ENCODE measurements at places on chromosomes 13 and 19. TPM values are rescaled to one million over a fixed set of nuclear protein-coding genes. Genes with fewer than 3 reads are reported as not detected.

DNA sequence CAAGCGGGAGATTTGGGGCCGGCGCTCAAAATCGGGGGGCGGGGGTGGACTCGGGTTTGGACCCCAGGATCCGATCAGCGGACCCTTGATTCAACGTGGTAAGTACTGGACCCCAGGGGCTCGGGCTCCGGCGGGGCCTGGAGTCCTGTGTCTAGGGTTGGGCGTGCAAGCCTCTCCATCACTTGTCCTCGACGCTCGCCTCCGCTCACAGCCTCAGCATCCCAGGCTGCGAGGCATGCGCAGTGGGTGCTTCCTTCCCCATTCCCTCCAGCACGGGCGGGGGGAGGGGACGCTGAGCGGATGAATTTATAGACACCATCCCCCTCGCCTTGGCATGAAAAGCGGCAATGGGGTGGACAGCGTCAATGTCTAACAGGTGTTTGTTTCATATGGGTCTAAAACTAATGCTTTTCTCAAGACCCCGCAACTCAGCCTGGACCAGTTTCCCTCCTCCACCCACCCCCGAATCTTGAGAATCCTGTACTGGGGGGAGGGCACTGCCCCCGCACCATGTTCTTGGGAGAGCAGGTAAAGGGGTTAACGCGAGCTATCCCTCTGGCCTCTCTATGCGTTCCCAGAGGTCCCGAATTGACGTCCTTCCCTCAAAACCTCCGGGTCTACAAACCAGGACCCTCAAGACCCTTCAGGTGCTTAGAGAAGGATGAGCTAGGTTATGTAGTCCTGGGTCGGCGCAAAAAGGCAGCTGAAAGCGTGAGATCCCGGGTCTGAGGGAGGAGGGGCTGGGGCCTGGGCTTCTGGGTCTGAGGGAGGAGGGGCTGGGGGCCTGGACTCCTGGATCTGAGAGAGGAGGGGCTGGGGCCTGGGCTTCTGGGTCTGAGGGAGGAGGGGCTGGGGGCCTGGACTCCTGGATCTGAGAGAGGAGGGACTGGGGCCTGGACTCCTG is 579 bp downstream of the CPT1C start:
- no peak for DNase-seq
- H3K4me3 ChIP-seq, result peak overlapping the region; percentile 55
- peaks cover 17% of the 10 kb centered on the region for H3K36me3 ChIP-seq
- H3K27ac ChIP-seq, result no peak overlapping the region
- peaks cover 41% of the 10 kb centered on the region for H3K4me1 ChIP-seq

- no peaks in the 10 kb centered on the region for H3K27me3 ChIP-seq
- DNase-seq, result no peak
- no peak overlapping the region for H3K4me3 ChIP-seq
- no peaks in the 10 kb centered on the region for H3K36me3 ChIP-seq
- no peak overlapping the region for H3K27ac ChIP-seq
These were observed 134.3 kb downstream of the UGGT2 start for GRCh38 chr13:95918860-95919259.

- H3K4me3 ChIP-seq, result no peak overlapping the region
- peaks cover 26% of the 10 kb centered on the region for H3K4me1 ChIP-seq
- DNase-seq, result no peak
- no peaks in the 10 kb centered on the region for H3K27me3 ChIP-seq
- peaks cover 9% of the 10 kb centered on the region for H3K36me3 ChIP-seq
These were observed 11.7 kb downstream of the NDUFB7 start for GRCh38 chr19:14559916-14560775.

GRCh38 chr13:57740719-57741118 is 109.2 kb downstream of the PCDH17 start:
- H3K27ac ChIP-seq, result no peak overlapping the region
- H3K4me1 ChIP-seq, result no peaks in the 10 kb centered on the region
- DNase-seq, result no peak
- no peak overlapping the region for H3K4me3 ChIP-seq
- H3K27me3 ChIP-seq, result no peaks in the 10 kb centered on the region

- peaks cover 63% of the 10 kb centered on the region for H3K36me3 ChIP-seq
- peak overlapping the region; percentile 94 for H3K4me3 ChIP-seq
- no peaks in the 10 kb centered on the region for H3K27me3 ChIP-seq
- peaks cover 56% of the 10 kb centered on the region for H3K4me1 ChIP-seq
- peak; percentile 83 for DNase-seq
These were observed 1.4 kb upstream of the PRKD2 start for GRCh38 chr19:46718157-46718933.

DNA sequence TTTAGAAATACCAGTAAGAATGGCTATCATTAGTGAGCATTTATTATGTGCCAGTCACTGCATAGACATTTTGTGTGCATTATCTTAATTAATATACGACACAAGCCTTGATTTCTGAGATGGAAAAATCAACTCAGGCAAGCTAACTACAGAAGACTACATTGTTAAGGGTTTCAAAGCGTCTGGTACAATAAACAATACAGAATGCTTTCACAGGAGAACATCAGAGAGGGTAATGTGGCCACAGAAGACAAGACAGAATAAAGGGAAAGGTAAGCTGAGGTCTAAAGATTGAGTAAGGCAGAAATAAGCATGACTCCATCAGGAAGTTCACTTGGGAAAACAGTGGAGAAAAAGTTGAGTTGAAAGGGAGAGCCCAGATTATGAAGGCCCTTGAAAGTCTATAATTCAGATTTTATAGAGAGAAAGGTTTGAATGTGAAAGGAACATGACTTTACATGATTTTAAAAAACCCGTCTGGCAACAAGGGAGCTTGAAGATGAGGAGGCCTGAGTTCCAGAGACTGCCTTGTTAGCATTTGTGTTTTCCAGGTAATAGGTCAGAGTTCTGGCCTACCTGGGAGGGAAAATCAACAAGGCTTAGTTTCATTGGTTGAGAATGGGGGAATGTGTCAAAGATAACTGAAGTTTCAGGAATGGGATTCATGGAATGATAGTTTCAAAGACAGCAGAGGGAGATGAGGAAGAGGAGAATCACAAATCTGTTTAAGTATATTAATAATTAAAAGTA is 1.8 kb upstream of the MBNL2 start:
- no peaks in the 10 kb centered on the region for H3K27me3 ChIP-seq
- H3K27ac ChIP-seq, result no peak overlapping the region
- H3K36me3 ChIP-seq, result no peaks in the 10 kb centered on the region
- H3K4me1 ChIP-seq, result peaks cover 37% of the 10 kb centered on the region

GRCh38 chr13:99215184-99215830 is 14.7 kb downstream of the UBAC2 start:
- peaks cover 73% of the 10 kb centered on the region for H3K4me1 ChIP-seq
- H3K27me3 ChIP-seq, result no peaks in the 10 kb centered on the region
- H3K27ac ChIP-seq, result peak overlapping the region; percentile 93
- DNase-seq, result peak; percentile 78
- H3K4me3 ChIP-seq, result peak overlapping the region; percentile 76

- no peak for DNase-seq
- no peaks in the 10 kb centered on the region for H3K36me3 ChIP-seq
- H3K4me1 ChIP-seq, result no peaks in the 10 kb centered on the region
- H3K27me3 ChIP-seq, result peaks cover 12% of the 10 kb centered on the region
These were observed 294.7 kb downstream of the NALCN start for GRCh38 chr13:101121608-101122007.

IFNL1 gene
- 0.29 TPM for total RNA-seq

MYH14 gene
- total RNA-seq, result not detected

NCAN gene
- total RNA-seq, result not detected

RUBCNL gene
- not detected for total RNA-seq

WDR87 gene
- not detected for total RNA-seq

SIGLEC8 gene
- total RNA-seq, result not detected

GIPR gene
- 7.0 TPM for total RNA-seq

ZFP30 gene
- total RNA-seq, result 9.1 TPM
